ENCODE measurements at places on chromosomes 7 and 10.

DNA sequence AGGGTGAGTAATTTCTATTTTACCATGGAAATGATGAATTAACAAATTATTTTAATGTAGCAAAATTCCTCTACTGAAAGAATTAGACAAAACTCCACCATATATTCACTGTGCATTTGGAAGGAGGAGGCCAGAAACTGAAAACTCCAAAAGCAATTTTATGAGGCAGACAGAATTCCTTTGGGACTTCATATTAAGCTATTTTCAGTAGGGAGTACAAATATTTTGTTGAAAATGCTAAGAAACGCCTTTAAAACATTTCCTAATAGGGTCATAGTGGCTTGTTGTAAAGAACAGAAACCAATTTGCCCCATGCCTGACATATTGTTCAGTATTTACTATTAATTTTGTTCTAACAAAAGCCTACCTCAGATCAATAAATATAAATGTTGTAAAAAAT is 117.8 kb downstream of the TES start:
- DNase-seq: no peak

DNA sequence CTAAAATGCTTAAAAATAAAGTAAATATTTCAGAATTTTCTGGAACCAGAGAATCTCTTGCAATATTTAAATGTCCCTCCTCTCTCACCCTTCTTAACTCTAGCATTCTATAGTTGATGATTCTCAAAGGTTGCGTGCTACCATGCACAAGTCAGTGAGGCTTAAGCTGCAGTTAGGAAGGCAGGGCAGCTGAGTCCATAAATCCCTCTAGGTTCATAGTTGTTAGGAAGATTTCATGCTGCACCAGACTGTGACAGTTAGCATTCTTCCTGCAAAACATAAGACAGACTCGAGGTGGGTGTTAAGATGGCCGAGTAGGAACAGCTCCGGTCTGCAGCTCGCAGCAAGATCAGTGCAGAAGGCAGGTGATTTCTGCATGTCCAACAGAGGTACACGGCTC is 70.6 kb downstream of the MET start:
- DNase-seq: no peak

GRCh38 chr10:113854761-113855588 is 514 bp downstream of the NHLRC2 start:
- DNase-seq: peak; percentile 30

DNA sequence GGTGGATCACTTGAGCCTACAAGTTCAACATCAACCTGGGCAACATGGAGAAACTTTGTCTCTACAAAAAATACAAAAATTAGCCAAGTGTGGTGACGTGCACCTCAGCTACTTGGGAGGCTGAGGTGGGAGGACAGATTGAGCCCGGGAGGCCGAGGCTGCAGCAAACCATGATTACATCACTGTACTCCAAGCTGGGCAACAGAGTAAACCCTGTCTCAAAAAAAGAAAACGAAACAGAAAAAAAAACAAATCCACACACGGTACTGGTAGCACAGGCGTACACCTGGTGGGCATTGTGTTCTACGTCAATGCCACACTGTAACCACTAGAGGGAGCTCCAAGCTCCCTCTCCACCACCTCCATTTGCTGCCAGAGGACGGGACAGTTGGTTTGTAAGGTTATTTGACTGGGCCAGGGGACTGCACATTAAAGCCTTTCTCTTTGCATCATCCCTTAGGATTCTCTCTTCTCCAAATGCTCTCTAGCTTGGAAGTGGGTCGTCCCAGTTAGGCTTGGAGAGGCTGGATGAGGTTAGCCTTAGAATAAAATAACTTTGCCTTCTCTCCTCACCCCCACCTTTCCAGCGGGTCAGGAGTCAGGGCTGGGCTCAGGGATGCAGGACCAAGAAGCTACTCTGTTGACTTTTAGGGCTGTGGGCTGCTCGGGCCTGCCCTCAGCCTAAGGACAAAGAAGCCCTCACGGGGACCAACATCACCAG is 130.8 kb downstream of the SORBS1 start:
- DNase-seq: peak; percentile 17

DNA sequence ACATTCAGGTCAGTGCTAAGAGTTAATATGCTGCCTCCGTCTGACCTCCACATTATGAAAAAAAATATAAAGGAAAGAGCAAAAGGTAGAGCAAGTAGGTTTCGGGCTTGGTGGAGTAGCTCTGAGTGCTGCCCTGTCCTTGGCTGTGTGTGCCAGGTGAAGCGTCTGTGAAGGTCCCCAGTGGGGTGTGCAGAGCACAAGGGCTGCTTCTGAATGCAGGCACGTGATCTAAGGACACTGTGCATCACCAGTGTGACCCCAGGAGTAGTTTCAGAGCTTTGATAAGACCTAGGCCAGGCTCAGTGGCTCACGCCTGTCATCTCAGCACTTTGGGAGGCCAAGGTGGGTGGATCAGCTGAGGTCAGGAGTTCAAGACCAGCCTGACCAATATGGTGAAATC is 36.0 kb downstream of the KLF6 start:
- DNase-seq: no peak

- no peak for DNase-seq
These were observed 521.6 kb upstream of the SORCS1 start for GRCh38 chr10:107686095-107686494.

DNA sequence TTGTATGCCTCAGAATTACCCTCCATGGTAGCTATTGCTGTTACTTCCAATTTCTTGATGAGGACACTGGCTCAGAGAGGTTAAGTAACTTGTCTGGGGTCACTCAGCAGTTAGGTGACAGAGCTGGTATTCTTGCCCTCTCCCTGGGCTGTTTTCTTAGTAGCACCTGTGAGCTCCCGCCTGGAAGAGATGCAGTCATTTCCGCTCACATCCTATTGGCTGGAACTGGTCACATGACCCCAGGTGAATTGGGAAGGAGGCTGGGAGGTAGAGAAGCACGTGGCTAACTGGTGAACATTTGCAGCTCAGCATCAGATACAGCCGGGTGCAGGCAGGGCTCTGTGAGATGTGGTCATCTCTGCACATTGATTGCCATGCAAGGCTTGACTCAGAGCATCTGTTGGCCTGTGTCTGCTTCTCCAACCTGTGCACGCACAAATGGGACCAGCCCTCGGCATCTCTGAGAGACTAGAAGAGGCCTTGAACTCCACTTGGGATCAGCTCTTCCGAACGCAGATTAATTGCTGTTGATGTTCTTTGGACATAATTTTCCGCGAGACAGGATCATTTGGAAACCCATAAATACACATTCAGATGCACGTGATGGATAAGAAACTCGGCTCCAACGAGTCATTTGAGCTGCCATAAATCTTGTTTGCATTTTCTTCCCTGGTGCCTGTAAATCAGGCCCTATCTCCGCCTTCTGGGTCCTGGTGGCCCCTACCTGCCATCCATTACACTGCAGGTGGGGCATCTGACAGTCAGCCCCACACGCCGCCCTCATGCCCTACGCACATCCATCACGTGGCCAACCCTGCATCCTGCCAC is 42.8 kb downstream of the MYL10 start:
- no peak for DNase-seq

DNA sequence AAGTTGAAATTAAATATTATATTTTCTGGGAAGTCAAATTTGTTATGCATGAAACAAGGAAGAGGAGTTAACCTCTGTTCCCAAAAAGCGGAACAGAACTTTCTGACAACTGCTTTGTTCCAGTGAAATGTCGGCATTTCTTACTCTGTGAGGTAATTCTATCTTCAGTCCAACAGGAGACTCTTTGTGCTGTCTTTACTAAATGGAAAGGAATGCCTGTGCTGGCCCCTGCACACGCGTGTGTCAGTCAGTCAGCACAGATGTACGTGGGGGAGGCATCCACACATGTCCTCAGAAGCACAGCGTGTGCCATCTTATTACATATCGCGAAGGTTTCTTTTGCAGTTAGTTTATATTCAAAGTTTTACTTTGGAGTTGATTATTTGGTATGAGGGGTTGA is 37.5 kb downstream of the NET1 start:
- DNase-seq: no peak

- DNase-seq: no peak
These were observed 7.6 kb downstream of the MAPK8 start for GRCh38 chr10:48314107-48314506.

GRCh38 chr10:117353684-117354083 is 21.6 kb downstream of the PDZD8 start:
- no peak for DNase-seq

- no peak for DNase-seq
These were observed 46.3 kb upstream of the ZNF365 start for GRCh38 chr10:62327885-62328284.

DNA sequence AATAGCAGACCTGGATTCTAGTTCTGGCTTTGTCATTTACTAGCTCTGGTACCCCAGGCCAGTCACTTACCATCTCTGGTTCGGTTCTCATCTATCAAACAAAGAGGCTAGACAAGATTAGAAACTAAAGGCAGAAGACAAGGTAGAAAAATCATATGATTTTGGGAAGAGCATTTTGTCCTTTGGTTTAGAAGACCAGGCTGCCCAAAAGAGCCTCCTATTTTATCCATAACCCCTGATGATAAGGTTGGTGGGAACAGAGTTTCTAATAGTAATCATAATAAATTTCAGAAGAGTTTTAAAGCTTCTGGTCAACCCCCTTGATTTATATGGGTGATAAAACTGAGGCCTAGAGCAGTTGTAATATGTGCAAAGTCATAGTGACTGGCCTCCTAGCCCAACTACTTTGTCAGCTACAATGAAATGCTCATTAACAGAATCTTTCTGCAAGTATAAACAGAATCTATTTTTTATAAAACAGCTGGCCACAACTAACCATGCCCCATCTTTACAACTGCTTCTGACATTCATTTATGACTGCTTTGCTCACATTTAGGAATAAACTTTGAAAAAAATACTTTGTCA is 23.4 kb downstream of the COX15 start:
- no peak for DNase-seq

- DNase-seq: no peak
These were observed 201.9 kb downstream of the MYOF start for GRCh38 chr10:93280121-93280698.

DNA sequence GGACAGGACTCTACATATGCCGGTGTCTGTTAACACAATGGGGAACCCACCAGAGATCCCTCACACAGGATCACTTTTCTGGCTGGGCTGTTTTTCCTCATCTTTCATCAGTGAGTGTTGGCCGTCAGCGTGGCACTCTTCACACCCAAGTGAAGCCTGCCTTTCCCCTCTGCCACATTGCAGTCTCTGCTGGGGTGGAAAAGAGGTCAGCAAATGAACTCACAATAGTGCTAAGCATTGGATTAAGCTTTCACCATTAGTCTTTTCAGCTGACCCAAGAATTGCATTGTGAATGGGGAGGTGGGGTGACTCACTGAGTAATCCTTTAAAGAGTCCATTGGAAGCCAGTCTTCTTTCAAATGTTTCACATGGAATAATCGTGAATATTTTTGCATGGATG is 143.0 kb downstream of the KIAA1217 start:
- DNase-seq: no peak

DNA sequence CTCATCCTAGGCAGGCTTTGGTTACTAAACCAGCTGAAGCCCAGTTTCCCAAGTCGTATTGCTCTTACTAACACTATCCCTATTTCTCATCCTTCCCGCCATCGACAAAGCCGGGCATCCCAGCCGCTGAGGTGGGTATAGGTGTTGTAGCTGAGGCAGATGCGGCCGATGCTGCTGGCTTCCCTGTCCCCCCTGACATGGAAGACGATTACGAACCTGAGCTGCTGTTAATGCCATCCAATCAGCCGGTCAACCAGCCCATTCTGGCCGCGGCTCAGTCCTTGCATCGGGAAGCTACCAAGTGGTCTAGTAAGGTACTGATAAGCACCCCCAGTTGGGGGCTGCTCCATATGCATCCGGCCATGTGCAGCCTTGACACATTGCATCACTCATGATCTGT is 38.8 kb downstream of the AP3M1 start:
- DNase-seq: no peak

GRCh38 chr10:77253147-77253545 is 384.5 kb downstream of the KCNMA1 start:
- no peak for DNase-seq

DNA sequence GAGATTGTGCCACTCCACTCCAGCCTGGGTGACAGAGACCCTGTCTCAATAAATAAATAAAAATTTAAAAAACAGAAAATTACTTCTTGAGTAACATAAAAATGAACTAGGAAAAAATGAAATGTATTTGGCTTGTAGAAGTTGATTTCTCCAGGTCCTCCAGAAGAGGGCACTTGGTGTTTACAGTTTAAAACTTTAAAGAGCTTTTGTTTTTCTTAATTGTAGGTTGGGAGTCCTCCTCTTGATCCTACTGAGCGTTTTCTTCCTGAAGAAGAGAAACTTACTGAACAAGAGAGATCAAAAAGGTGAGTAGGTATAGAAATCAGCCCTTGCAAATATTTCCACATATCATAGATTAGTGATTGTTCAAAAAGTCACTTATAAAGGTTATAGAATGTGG is 16.2 kb downstream of the KIFBP start:
- DNase-seq: no peak

DNA sequence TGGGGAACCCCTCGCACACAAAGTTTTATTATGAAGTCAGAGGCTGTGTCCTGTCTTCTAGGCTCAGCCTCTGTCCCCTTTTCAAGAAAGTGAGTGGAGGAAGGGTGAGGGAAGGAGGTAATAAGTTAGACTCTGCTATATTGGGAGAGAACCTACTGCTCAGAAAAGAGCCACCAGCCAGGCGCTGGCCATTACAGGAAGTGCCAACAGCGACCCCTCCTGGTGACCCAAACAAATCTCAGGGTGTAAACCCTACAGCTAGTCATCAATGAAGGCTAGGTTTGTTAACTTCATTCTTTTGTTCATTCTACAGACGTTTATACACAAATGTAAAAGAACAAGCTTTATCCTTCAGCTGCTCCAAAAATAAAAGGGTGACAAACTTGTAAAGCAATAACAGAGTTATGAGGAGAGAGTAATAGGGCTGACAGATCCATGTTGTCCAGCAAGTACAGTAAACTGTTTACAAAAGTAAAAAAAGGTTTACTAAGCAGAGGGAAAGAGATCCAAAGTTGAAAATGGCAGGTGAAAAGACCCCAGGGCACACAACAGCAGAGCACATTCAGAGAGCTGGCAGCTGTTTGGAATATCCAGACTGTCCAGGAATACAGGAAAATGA is 82.7 kb downstream of the FAM204A start:
- DNase-seq: no peak

GRCh38 chr10:100155936-100156335 is 29.9 kb downstream of the ERLIN1 start:
- DNase-seq: no peak

DNA sequence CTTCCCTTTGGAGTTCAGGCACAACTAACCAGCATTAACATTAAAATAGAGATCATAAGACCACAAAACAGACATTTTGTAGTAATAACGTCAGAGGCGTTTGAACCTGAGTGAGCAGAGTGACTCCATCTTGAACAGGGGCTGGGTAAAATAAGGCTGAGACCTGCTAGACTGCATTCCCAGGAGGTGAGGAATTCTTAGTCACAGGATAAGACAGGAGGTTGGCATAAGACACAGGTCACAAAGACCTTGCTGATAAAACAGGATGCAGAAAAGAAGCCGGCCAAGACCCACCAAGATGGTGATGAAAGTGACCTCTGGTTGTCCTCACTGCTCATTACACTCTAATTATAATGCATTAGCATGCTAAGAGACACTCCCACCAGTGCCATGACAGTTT is 493.2 kb upstream of the AUTS2 start:
- DNase-seq: no peak

- DNase-seq: no peak
These were observed 114.4 kb upstream of the SVIL start for GRCh38 chr10:29749150-29749549.

GRCh38 chr10:49398986-49399385 is 3.1 kb upstream of the DRGX start:
- no peak for DNase-seq
